ENCODE measurements at places on chromosomes 3 and 15.
A peak's percentile ranks its signal among the peaks of the same experiment; 100 is the strongest.

GRCh38 chr15:51641490-51642130 lies 19.0 kb upstream of the DMXL2 start:
- DNase-seq = no peak

DNA sequence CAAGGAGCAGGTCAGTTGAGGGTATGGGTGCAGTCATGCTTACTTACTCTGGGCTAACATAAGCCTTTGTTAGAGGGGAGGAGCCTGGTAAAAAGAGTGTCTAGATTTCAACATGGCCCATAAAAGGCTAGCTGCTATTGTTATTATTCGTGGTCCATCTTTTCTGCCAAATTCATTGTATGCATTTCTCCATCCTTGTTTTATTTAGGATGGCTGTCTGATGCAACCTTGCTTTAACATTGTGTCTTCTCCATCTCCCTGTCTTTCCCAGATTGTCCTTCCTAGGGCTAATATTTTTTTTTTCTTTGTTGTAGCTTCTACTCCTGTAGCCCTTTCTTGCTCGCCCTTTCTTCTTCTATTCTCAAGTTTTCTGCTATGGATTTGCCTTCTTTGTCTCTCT lies 12.6 kb downstream of the RBMS3 start:
- no peak for DNase-seq

DNA sequence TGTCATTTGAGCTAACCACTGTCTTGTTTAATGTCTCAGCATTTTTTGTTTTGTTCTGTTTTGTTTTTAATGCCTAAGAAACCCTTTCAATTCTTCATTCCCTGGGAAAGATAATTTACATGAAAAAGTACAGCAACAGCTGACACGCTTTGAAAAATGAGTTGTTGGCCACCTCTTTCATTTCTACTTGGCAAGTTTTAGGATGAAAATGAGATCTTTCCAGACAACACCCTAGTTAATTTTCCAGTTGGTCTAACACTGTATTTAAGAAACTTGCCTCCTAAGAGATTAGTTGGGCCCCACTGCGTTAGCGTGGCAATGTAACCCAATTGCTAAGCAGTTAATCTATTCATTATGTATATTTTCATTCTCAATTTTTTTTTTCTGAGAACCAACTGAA lies 194.0 kb upstream of the LRRN1 start:
- no peak for DNase-seq

GRCh38 chr15:89096664-89097063 lies 8.4 kb downstream of the ABHD2 start:
- DNase-seq = no peak

DNA sequence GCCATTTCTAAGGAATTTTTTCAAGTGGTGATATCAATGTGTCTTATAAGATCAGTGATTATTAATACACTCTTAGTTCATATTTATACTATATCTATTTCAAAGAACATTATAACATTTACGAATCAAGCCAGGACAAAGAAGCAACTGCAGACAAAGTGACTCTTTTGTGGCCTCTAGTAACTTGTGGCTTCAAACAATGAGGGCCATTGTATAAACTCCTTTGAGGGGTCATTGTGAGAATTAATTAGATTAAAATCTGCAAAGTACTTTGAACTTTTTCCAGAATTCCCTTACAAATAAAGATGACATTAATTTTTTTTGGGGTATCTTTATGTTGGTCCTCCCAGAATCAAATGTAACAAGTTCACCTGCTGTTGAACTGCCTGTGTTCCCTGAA lies 12.3 kb upstream of the SLC30A4 start:
- no peak for DNase-seq

DNA sequence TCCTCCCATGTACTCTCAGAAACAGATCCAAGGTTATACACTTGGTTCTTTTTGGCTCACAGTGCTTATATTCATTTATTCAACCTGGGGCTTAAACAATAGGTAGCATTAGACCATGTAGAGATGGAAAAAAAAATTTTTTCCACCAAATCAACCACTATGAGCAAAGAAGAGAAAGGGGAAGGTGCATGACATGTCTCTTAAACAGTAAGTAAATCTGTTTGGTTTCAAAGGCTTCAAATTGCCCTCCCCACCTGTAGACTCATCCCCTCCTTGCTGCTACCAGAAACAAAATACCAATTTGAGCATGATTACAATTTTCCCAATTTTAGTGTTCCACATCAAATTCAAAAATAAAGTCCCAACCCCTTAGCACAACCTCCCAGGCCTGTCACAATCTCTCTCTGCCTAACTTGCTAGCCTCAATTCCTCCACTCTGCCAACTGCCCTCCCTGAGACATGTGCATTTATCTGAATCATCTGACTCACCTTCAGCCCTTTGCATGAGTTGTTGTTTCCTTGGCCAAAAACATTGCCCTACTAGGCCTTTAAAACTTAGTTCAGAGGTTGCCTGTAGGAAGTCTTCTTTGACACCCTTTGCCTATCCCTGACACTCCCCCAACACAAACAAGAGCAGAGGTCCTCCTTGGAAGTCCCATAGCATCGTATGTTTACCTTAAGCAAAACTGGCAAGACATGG lies 30.3 kb upstream of the TSC22D2 start:
- DNase-seq = no peak

DNA sequence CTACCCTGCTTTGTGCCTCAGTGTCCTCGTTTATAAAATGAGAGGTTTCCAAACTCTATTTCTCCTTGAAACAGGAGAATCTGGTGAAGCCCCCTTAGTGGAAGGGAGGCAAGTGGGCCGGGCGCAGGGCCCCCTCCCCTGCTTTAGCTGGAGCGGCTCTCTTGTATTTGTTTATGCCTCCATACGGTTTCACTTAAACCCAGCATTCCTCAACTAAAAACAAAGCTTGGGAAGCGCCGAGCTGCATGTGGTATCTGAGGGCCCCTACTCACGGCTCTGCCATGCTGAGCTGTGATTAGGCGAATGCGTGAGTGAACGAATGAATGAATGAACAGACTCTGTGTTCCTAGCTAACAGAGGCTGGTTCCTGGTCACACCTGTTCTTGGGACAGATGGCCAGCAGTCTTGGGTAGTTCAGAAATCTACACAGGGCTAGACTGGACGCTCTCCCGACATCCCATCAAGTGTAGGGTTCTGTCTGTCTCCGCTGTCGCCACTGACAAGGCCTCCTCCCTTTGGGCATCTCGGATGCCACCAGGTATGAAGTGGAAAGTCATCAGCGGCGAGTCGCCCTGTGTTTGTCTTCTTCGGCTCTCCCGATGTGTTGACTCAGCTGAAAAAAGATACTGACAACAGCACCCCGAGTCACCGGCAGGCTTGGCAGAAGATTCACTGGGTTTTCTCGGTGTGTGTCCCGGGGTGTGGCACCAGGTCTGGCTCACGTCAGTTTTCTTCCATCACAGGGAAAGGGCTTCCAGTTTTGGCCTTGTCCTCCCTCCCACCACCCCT lies 42.4 kb upstream of the VPS8 start:
- no peak for DNase-seq

GRCh38 chr3:140128217-140128616 lies 193.2 kb downstream of the CLSTN2 start:
- no peak for DNase-seq

DNA sequence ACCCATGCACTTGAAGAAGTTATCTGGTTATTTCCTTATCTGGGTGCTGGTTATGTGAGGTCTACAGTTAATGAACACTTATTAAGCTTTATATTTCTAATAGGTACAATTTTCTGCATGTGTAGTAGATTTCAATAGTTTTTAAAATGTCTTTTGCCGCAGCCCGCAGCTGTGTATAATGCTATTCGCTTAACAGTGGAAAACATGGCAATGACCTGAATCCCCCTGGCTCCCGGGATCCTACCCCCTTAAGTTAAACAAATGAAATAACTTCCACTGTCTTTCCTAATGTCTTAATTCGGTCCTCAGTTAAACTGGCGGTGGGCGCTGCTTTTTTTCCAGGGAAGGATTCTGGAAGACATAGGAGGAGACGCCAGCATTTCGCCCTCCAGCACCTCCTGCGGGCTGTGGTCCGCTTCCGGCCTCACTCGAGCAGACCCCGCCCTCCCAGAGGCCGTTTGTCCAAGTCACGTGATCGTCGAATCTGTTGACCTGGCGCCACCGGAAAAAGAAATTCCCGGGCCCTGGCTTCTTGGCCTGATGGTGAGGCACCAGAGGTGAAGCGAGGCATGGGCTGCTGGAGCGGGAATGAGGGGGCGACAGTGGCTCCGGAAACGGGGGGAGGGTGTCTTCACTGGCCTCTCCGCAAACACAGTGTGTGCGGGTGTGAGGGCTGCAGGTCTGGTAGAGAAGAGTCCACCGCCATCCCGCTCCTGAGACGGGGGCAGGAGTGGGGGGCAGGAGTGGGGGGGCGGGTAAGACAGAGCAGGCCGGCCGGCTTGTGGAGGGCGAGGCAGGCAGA lies 45.6 kb upstream of the CSPG4 start:
- peak; percentile 29 for DNase-seq

GRCh38 chr3:62562017-62562416 lies 188.7 kb upstream of the FEZF2 start:
- no peak for DNase-seq

Measured in stimulated activated CD8-positive, alpha-beta memory T cell treated with anti-CD3 and anti-CD28 coated beads, Interleukin-7, amount 100 ng/mL, for 4 hours (primary cell).